Liver (tissue), 10 donors: ENCODE measurements at places on chromosomes 3 and 15. TPM values are rescaled to one million over a fixed set of nuclear protein-coding genes. Genes with fewer than 3 reads are reported as not detected.

TUBGCP4 gene
- 20.5 TPM for total RNA-seq

FEZF2 gene
- total RNA-seq, result not detected

GPR62 gene
- total RNA-seq, result 0.08 TPM

DNA sequence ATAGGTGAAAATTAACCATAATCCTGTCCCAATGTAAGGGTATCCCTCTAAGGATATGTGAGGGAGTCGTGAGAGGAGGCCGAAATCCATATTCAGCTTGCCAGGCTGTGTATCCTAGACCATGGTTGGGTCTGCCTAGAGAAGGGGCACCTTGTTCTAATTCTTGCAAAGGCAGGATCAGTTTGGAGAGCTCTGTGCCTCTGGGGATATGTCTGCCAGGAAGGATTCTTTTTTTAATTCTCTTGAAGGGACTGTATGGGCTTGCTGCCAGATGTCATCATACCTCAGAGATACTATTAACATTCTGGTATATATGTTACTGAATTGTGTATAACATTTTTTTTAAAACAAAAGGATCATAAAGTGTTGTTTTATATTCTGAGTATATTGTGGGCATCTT is 2.4 kb downstream of the ATP1B3 start:
- DNase-seq, result no peak
- H3K27ac ChIP-seq, result no peak overlapping the region
- H3K4me3 ChIP-seq, result no peak overlapping the region
- H3K36me3 ChIP-seq, result no peaks in the 10 kb centered on the region
- peaks cover 6% of the 10 kb centered on the region for H3K4me1 ChIP-seq

- no peaks in the 10 kb centered on the region for H3K27me3 ChIP-seq
- no peak for DNase-seq
- no peaks in the 10 kb centered on the region for H3K36me3 ChIP-seq
- no peak overlapping the region for H3K27ac ChIP-seq
Measured at GRCh38 chr3:100270215-100270583, 9.4 kb downstream of the TBC1D23 start.

- DNase-seq, result no peak
- H3K27ac ChIP-seq, result no peak overlapping the region
- no peak overlapping the region for H3K4me3 ChIP-seq
Measured at GRCh38 chr3:131216330-131216729, 165.2 kb upstream of the NUDT16 start.

DNA sequence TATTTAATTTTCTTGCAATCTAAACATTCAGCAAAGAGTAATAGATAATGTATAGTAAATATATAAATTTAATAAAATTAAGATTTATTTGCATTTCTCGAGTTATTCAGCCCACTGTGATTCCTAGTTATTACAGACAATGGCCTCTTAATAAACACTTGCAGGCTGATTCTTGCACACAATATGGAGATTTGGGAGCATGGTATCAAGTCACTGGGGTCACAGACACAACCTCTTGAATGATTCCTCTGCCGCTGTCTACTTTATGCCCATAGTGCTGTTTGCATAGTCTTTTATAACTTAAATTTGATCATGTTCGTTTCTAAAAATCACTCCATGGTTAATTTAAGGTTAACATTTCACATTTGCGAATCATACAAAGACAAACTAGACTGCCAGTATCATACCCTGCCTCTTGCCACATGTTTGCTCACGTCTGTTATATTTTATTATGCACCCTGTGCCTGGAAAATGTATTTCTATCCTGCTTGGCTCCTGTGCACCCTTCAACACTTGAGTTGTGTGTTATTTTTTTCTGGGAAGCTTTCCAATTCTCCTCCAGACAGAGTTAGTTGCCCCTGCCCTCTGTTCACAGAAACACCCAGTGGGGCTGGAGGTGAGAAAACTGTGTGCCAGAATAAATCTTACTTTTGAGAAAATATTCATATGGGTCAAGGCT is 206.3 kb upstream of the ROBO1 start:
- no peaks in the 10 kb centered on the region for H3K4me1 ChIP-seq
- no peak for DNase-seq
- H3K36me3 ChIP-seq, result no peaks in the 10 kb centered on the region
- no peak overlapping the region for H3K4me3 ChIP-seq
- no peaks in the 10 kb centered on the region for H3K27me3 ChIP-seq

GRCh38 chr15:75827691-75828090 is 15.6 kb upstream of the UBE2Q2 start:
- no peak overlapping the region for H3K27ac ChIP-seq
- H3K36me3 ChIP-seq, result no peaks in the 10 kb centered on the region
- no peaks in the 10 kb centered on the region for H3K27me3 ChIP-seq
- H3K4me3 ChIP-seq, result no peak overlapping the region

DNA sequence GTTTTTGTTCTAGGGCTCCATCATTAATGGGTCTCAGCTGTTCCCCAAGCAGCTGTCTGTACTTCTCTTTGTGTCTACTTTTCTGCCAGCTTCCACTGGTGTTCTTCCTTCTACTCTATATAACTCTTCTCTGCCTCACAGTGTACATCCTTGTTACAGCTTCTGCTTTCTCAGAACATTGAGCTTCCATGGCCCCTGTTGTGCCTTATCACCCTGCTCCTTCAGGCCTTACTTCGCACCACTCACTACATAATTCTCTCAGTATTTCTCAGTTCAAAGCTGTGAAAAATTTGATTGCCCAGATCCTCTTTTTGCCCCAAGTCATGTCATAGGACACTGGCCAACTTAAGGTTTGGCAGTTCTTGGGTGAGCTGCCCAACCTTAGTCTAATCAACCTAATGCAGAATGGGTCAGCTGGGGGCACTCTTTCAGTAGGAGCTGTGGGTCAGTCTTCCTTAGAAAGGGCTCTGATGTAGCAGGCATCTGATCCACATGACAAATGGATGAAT is 28.9 kb downstream of the CSTA start:
- no peak overlapping the region for H3K4me3 ChIP-seq
- peaks cover 7% of the 10 kb centered on the region for H3K4me1 ChIP-seq
- no peak for DNase-seq
- peaks cover 5% of the 10 kb centered on the region for H3K36me3 ChIP-seq

DNA sequence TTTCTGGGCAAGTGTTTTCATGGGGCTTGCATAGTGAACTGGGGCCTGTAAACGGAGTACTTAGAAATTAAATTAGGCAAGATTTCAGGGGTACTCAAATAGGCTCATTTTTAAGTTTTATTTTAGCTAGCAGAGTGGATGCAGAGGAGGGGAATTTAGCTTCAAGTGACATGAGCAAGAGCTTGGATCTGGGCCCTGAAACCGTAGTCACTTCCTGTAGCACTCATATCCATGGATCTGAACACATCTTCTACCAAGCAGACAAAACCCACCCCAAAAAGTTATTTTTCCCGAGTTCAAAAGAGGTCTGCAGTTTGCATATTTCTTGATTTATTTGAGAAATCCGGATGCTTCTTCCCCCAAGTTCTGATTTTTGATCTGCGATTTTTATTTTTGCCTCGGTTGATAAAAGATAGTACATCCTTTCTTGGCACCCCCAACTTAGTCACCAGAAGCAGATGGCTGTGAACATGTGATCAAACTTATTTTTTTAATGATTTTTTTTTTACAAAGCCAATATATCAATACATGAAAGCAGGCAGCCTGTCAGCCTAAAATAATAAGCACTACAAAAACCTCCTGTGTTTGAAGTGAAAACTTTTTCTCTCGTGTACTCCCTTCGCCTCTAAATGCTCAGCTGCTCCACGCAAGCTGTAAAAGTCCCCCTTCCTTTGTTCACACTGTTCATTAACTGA is 36.6 kb upstream of the STT3B start:
- H3K4me1 ChIP-seq, result no peaks in the 10 kb centered on the region
- no peak for DNase-seq
- no peaks in the 10 kb centered on the region for H3K36me3 ChIP-seq
- no peak overlapping the region for H3K4me3 ChIP-seq

GRCh38 chr3:12803371-12803770 is 6.9 kb downstream of the CAND2 start:
- no peak overlapping the region for H3K27ac ChIP-seq
- no peaks in the 10 kb centered on the region for H3K27me3 ChIP-seq
- no peaks in the 10 kb centered on the region for H3K36me3 ChIP-seq
- H3K4me3 ChIP-seq, result no peak overlapping the region

- H3K27ac ChIP-seq, result no peak overlapping the region
- H3K4me1 ChIP-seq, result peaks cover 2% of the 10 kb centered on the region
- DNase-seq, result no peak
- peaks cover 2% of the 10 kb centered on the region for H3K36me3 ChIP-seq
- no peak overlapping the region for H3K4me3 ChIP-seq
Measured at GRCh38 chr15:78509726-78510312, 2.4 kb downstream of the HYKK start.

GRCh38 chr3:28575100-28575745 is 226.6 kb upstream of the AZI2 start:
- H3K4me3 ChIP-seq, result peak overlapping the region; percentile 50
- peaks cover 7% of the 10 kb centered on the region for H3K4me1 ChIP-seq
- no peaks in the 10 kb centered on the region for H3K27me3 ChIP-seq
- no peak overlapping the region for H3K27ac ChIP-seq

- peak; percentile 70 for DNase-seq
- H3K4me1 ChIP-seq, result peaks cover 15% of the 10 kb centered on the region
- H3K27ac ChIP-seq, result peak overlapping the region; percentile 82
Measured at GRCh38 chr3:141402476-141403171, 34.3 kb downstream of the ZBTB38 start.

DNA sequence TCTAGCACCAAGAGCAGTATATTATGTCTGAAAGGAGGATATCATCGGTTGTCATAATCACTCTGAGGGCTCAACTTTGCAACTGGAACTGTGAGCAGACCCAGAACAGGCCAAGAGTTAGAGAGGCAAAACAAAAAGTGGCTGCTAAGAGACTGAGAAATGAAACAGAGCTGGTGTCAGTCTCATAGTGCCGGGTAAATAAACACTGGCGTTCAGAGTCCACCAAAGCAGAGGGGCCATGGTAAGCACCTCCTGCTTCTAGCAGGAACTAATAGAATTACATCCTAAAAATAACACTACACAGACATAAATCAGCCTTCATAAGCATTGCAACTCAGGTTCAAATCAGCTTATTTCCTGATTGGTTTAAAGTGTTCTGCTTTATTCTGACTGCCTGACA is 10.3 kb upstream of the IL12A start:
- DNase-seq, result no peak
- H3K27me3 ChIP-seq, result no peaks in the 10 kb centered on the region
- no peak overlapping the region for H3K4me3 ChIP-seq
- H3K36me3 ChIP-seq, result no peaks in the 10 kb centered on the region
- no peak overlapping the region for H3K27ac ChIP-seq

DNA sequence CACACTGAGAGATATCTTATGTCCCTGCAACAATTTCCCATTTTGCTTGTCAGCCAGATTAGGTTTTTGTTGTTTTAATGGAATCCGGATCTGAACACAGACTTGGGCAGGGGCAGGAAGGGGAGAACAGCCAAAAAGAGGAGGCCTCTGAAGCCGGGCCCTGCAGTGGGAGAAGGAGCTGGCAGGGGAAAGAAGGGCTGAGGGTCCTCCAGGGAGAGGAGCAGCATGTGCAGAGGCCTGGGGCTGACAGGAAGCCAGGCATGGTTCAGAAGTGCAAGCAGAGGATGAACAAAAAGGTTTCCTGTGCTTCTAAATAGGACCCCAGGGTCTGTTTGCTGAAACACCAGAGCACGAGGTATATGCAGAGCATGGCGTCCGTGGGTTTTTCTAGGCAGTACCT is 49.1 kb upstream of the POMGNT2 start:
- H3K4me3 ChIP-seq, result no peak overlapping the region
- H3K4me1 ChIP-seq, result no peaks in the 10 kb centered on the region
- H3K27me3 ChIP-seq, result no peaks in the 10 kb centered on the region
- no peaks in the 10 kb centered on the region for H3K36me3 ChIP-seq
- H3K27ac ChIP-seq, result no peak overlapping the region
- no peak for DNase-seq

DNA sequence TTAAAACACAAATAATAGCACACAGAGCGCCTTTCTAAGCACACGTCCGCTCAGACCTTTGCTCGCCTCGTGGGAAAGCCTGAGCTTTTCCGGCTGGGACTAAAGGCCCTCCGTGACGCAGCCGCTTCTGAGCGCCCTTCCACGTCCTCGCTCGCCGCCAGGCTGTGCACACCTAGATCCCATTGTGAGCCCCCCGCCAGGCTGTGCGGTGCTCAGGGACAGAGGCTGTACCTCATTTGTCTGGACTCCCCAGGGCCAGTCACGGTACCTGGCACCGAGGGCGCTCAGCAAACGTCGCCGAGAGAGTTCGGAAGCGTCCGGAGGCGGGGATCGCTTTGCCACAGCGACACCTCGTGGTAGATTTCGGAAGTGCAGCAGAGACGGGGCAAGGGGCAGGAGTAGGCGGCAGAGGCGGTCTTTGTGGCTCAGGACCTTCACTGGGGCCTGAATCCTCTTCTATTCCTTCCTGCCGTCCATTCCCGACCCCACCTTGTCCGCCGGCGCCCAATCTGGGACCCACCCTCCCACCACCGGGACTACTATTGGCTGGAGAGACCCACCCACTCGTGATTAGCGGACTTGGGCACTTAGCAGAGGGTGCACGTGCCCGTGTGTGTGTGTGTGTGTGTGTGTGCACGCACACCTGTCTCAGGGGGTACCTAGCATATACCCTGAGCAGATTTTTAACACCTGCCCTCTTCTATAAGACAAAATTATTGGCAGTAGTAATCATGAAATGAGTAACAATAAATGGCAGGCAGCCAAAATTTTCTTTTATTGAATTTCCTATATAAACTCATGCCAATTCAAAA is 65.6 kb downstream of the RHCG start:
- peak overlapping the region; percentile 44 for H3K4me3 ChIP-seq
- no peaks in the 10 kb centered on the region for H3K36me3 ChIP-seq
- no peak overlapping the region for H3K27ac ChIP-seq
- H3K4me1 ChIP-seq, result peaks cover 3% of the 10 kb centered on the region
- H3K27me3 ChIP-seq, result no peaks in the 10 kb centered on the region

DNA sequence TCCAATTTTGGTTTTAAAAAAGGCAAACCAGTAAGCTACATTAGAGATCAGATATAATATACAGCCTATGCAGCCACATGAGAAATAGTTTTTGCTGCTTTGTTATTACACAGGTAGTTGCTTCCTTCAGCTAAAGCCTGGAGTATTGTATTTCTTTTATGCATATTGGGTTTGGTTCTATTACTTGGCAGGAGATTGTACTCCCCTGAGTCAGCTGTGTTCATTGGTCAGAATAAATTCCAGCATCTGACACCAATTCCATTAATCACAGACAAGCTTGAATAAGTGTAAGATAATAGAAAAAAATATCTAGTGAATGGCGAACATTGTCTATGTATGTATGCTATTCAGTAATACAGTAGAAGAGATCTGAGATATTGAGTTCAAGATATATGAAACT is 26.1 kb upstream of the ZCWPW2 start:
- DNase-seq, result no peak
- H3K4me1 ChIP-seq, result no peaks in the 10 kb centered on the region

GRCh38 chr3:45646051-45646585 is 43.1 kb upstream of the SACM1L start:
- no peaks in the 10 kb centered on the region for H3K36me3 ChIP-seq
- H3K4me3 ChIP-seq, result no peak overlapping the region
- no peaks in the 10 kb centered on the region for H3K27me3 ChIP-seq
- peaks cover 42% of the 10 kb centered on the region for H3K4me1 ChIP-seq
- H3K27ac ChIP-seq, result peak overlapping the region; percentile 78

- no peak overlapping the region for H3K27ac ChIP-seq
- H3K4me3 ChIP-seq, result no peak overlapping the region
- no peaks in the 10 kb centered on the region for H3K36me3 ChIP-seq
- H3K27me3 ChIP-seq, result no peaks in the 10 kb centered on the region
Measured at GRCh38 chr3:60591267-60591666, 660.0 kb downstream of the FHIT start.

- no peaks in the 10 kb centered on the region for H3K27me3 ChIP-seq
- H3K27ac ChIP-seq, result no peak overlapping the region
- no peak for DNase-seq
- no peaks in the 10 kb centered on the region for H3K4me1 ChIP-seq
- H3K4me3 ChIP-seq, result no peak overlapping the region
Measured at GRCh38 chr3:54882129-54882833, 45.6 kb downstream of the LRTM1 start.
